Stimulated activated CD4-positive, alpha-beta T cell treated with anti-CD3 and anti-CD28 coated beads, Interleukin-1b, Interleukin-23, amount 100 ng/mL, for 1 hour (primary cell): ENCODE measurements at places on chromosomes 2 and 18.

- DNase-seq = no peak
Measured at GRCh38 chr2:3664925-3665324, 6.9 kb downstream of the ALLC start.

DNA sequence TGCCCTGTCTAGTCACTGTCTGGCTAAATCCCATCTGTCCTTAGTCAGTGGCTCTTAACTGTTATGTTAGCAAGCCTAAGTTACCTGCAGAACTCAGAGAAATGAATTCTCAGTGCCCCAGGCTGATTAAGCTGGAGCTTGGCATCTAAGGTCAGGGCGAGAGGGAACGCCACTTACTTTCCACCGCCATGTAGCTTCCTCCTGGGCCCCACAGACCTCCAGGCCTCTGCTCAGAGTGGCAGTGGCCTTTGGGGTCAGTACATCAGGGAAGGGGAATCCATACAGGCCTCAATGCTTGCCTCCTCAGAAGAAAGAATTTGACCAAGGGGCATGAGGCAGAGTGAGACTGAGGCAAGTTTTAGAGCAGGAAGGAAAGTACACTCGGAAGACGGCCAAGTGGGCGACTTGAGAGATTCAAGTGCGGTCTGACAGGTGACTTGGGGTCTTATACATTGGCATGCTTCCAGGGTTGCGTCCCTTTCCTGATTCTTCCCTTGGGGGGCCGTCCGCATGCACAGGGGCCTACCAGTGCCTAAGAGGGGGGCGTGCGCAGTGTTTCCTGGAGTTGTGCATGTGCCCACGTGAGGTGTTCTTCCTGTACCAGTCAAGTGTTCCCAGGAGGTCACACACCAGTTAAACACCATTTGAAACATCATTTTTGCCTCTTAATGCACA, 64.1 kb downstream of the EMILIN2 start:
- DNase-seq = no peak

- no peak for DNase-seq
Measured at GRCh38 chr2:181348107-181348837, 108.9 kb upstream of the ITGA4 start.

GRCh38 chr2:239928391-239929350, 96.5 kb downstream of the NDUFA10 start:
- no peak for DNase-seq

GRCh38 chr2:44789971-44790721, 151.4 kb upstream of the SIX3 start:
- DNase-seq = no peak

DNA sequence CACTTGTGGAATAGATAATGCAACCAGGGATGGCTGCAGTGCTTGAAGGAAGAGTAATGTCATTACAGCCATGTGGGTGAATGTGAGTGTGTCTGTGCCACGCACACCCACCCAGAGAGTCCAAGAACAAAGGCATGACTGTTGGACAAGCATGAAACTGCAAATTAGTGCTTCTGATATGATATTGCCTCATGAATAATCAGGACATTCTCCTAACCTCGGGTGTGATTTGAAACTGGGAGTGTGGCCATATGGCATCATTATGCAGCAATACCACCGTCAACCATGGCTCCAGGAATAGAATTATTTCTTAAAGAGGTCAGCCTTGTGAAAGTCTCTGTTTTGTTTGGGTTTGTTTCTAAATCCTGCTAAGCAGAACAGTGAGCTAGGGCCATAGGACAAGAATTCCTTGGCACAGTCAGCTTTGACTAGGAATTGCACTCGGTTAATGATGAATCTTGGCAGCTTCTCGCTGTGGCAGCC, 678.0 kb upstream of the RAB6C start:
- DNase-seq = no peak

DNA sequence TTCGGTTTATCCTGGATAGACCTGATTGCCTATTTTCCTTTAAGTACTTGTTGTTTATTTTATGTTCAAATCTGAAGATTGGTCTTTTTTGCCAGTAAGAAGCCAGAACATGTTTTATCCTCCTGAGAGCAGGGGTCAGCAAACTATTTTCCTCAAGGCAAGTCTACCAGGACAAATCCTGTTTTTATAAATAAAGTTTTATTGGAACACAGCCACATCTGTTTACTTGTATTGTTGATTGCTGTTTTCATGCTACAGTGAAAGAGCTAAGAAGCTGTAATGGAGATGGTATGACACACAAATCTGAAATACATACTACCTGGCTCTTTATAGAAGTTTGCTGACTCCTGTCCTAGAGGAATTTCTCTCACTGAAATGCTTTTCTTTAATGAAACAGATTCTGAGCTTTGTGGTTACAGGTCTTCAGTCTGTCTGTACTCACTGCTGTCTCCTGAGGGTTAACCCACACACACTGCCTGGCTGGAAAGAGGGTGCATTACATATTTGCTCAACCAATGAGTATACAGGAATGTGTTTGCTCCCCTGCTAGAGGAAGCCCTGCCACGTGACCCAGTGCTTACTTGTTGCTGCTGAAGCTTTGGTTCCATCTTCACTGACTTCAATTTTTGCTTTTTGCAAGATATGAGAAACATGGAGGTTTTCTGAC, 22.6 kb downstream of the MRPL44 start:
- DNase-seq = no peak

- DNase-seq = no peak
Measured at GRCh38 chr2:122660786-122661634, 905.6 kb downstream of the TSN start.

- no peak for DNase-seq
Measured at GRCh38 chr2:156522864-156523440, 86.8 kb downstream of the GPD2 start.

- no peak for DNase-seq
Measured at GRCh38 chr2:218470448-218470847, 51.5 kb downstream of the VIL1 start.

DNA sequence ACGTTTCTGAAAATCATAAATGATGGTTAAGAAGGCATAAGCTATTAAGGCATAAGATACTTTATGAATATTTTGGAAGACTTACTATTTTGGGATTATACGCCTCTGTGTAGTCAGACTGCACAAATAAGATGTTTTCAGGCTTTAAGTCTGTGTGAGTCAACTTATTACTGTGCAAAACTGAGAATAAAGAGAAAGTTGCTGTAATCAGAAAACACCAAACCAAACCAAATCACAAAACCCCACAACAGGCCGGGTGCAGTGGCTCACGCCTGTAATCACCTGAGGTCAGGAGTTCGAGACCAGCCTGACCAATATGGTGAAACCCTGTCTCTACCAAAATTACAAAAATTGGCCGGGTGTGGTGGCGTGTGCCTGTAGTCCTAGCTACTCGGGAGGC, 7.7 kb downstream of the CLK1 start:
- no peak for DNase-seq

DNA sequence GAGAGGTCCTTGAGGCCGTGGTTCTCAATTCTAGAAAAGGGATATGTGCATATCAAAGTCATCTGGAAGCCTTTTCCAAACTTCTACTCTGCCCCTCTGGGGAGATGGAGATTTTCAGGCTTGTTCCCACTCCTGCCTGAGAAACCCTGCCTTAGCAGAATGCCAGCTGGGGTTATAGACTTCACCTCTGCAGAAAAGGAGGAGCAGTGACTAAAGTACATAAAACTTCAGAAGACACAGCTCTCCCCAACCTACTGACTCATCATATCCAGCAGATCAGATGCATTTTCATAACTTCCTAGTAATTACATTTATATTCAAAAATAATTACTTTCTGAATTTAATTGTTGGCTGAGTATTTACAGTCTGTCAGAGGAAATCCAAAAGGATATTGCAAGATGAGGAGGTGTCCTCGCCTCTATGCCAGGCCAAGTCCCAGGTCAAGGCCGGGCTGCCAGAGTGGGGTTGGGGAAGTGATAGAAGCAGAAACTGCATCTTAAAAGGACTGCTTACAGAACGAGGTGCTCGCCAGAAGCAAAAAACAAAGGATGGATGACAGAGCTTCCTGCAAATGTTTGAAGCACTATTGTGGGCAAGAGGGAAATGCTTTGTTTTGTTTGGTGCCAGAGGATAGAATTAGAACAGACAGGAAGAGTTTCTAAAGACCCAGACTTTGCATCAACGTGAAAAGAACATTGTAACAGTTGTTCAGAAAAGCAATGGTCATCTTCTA, 75.6 kb upstream of the APCDD1 start:
- DNase-seq = no peak

DNA sequence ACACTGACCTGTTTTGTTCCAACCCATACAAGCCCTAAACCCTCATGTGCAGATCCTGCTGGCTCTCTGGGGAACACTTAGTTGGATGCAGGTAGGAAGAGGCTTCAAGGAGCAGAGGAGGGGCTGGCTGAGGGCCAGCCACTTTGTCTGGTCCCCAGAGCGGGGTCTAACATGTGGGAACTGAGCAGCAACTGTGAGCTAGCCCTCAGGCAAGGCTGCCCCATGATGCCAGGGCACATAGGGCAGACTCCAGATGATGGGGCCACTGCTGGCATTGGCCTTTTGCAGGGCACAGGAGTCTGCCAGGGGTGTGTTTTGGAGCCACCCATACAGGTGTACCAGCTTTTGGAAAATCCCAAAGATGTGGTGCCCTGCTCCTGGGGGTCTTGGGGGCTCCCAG, 67.7 kb downstream of the HPCAL1 start:
- DNase-seq = no peak

- no peak for DNase-seq
Measured at GRCh38 chr2:79530443-79530842, 17.6 kb downstream of the CTNNA2 start.

DNA sequence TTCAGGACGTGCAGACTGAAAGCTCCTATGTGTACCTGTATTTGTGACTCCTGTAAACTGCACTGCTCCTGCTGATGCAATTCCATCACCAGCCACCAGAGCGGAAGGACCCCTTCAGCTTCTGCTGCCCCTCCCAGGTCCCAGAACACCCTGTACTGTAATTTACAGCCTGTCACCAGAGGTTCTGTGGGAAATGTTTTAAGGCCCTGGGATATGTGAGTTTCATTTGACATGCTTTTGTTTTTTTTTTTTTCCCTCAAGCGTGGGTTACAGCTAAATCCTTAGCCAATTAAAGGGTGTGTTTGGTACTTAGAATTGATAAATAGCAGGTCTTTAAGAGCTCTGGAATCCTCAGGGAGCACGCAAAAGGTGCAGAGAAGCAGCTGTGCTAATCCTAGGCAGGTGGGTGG, 79.4 kb downstream of the KCTD1 start:
- DNase-seq = no peak

- no peak for DNase-seq
Measured at GRCh38 chr18:25503567-25504081, 151.7 kb upstream of the ZNF521 start.

DNA sequence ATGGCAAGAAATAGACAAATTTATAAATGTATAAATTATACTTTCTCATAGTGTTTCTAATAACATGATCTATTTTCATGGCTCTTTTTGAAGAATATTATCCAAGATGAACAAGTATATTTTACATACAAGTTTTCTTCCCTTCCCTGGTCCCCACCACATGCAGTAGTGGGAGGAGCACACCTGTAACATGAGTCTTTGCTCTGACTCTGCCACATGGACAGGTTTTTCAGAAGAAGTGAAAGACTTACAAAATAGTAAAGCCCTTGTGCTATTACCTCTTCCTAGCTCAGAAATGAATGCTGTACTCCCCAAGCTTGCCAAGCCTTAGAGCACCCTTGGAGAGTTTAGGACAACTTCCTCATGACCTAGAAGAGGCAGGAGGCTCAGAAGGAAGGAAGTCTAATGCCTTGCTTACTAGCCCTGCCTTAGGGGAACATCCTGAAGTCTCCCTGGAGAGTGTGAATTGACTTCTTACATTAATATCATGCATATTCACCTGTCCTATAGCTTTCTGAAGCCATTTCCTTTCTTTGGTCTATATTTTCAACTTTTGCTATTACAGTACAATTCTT, 18.4 kb downstream of the MXD1 start:
- DNase-seq = no peak

GRCh38 chr18:22933966-22934423, 867 bp downstream of the RBBP8 start:
- DNase-seq = no peak

DNA sequence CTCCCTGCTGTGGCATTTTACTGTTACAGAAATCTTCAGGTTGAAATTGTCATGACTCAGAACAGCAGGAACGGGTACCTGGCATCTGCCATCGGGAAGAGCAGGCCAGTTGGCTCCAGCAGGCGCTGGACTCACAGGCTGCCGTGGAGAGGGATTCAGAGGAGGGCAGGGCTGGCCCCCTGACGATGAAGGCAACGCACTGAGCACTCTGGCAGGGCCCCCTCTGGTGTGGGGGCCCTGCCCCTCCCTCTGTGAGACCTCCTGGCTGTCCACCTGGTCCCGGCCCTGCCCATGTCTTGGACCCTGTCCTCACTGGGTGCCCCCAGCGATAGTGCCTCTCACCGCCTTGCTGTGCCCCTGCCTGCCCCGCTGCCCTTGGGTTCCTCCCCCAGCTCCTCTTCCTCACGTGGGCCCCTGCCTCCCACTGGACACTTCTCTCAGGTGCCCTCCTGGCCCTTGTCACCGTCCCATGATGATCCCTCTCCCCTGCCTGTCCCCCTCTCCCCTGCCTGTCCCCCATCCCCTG, 23.3 kb upstream of the ALLC start:
- DNase-seq = no peak

- no peak for DNase-seq
Measured at GRCh38 chr2:186755066-186755465, 61.2 kb downstream of the FAM171B start.

- DNase-seq = no peak
Measured at GRCh38 chr2:240384711-240385450, 50.6 kb upstream of the GPC1 start.

DNA sequence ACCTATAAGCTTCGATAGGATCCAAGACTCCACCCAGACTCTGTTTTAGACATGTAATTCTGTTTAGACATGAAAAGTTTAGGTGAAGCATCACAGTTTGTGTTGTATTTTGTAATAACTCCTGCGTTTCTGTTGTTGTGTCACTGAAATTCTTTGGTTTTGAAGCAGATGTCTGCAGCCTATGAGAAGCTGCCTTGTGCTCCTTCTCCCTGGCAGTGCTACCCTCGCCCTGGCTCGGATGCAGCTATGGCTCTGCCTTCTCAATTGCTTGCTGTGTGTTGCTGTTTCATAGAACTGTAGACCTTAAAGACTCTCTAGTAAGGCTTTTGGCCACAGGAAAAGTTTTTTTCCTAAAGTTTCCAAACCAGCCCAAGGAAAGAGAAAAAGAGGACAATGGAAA, 40.2 kb upstream of the ZNF638 start:
- no peak for DNase-seq

DNA sequence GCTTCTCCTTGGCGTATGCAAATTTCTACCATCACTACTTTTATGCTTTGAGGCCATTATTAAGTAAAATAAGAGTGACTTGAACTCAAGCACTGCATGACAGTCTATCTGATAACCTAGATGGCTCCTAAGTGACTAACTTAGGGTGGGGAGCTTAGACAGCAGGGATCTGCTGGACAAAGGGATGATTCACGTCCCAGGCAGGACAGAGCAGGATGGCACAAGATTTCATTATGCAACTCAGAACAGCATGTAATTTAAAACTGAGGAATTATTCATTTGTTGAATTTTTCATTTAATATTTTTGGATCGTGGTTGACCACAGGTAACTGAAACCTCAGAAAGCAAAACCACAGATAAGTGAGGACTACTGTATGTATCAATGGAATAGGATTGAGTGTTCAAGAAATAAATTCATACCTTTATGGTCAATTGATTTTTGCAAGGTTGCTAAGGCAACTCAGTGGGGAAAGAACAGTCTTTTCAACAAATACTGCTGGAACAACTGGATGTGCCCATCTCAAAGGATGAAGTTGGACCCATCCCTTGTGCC, 115.3 kb downstream of the MBD2 start:
- DNase-seq = no peak

- no peak for DNase-seq
Measured at GRCh38 chr2:231513746-231514224, 16.5 kb downstream of the NMUR1 start.

GRCh38 chr2:43520919-43521318, 74.9 kb downstream of the THADA start:
- no peak for DNase-seq

- no peak for DNase-seq
Measured at GRCh38 chr2:15116830-15117229, 444.3 kb downstream of the NBAS start.
